ENCODE measurements at places on chromosomes 6 and 20.

DNA sequence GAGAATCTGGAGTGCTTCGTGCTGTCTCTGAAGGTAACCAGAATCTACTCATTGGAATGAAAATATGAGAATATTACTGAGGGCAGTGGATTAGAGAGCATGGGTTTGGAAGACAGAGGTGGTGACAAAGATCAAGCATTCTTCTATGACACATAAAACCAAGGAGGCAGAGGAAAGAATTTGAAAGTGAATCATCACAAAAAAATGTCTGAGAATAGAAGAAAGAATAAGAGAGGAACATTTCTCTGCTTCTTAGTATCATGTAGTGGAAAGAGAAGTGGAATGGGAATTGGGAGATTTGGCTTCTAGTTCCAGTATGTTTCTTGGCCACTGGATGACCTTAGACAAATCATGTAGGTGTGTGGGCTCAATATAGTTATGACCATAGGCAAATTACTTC, 474.0 kb downstream of the TFAP2B start:
- DNase-seq: no peak

DNA sequence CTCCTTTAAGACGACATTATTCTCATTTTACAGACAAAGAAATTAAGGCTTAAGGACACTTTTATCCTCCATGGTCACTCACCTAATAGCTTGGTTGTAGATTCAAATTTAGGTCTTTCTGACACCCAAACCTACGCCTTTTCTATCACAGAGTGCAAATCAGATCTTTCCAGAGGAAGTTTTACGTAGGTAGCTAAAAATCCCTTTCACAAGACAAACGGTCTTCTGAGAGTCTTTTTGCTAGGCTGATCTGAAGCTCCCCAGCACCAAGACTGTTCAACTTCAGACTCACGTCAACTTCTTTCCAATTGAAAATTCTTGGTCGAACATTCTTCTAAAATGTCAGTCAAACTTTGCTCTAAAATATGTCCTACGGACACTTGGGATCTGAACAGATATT, 46.5 kb downstream of the BLOC1S5 start:
- DNase-seq: no peak

- no peak for DNase-seq
These were observed 46.3 kb downstream of the MDFI start for GRCh38 chr6:41684311-41685180.

DNA sequence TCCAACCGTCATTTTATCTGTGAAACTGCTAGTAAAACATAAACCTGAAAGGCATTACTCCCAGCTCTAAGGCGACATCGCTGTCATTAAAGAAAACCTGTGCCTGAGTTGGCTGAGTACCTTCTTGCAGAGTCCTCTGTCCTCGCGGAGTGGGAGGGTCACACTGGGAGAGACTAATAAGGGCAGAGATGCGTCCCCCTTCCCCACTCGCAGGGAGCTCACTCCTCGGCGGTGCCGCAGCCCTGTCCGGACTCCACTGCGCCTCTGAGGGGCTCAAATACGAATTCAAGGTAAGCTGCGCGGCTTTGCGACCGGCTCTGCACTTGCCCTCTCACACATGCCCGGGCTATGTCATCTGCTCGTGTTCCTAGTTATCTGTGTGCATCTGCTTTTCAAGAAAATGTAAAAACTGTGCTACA, at the start of gene COL19A1:
TSS of gene COL19A1 (plus strand) at position 206 of the 419 bp plus-strand sequence. CDS start 13,012 bp downstream, outside the sequence.
- peak; percentile 1 for DNase-seq

GRCh38 chr6:162821102-162821501, 93.3 kb downstream of the PACRG start:
- no peak for DNase-seq

GRCh38 chr20:58880441-58880840, 27.9 kb downstream of the GNAS start:
- no peak for DNase-seq

DNA sequence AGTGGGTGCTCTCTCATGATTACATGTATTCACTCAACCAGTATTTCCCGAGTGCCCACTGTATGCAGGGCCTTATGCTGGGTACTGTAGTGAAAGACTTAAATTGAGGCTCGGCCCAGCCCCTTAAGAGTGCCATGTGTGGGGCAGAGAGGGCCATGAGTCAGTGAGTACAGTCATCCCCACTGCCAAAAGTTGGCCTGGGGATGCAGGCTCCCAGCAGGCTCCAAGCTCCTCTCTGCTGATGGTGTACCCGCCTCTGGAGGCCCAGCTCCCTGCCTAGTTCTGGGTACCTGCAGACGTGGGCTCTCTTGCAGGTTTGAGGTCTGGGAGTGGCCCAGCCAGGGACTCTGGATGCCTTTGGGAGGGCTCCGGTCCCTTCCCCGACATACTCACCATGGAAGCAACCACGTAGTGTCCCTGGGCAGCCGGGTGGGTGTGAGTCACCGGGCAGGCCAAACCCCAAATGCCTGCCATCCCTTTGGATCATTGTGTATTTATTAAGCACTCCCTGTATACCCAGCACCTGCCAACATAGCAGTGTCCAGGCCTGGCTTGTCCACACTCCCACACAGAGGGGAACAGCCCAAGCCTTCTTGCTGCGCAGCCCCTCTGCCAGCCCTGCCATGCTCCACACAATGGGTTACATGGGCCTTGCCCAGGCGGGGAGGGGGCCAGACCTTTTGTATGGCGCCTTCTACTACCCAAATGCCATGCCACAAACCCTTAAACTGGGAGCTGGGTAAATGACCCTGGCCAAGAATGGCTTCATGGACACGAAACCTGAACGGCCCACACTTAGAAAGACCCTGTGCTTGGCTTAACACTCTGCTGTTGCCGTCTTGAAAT, 153.6 kb downstream of the VEGFA start:
- DNase-seq: no peak

DNA sequence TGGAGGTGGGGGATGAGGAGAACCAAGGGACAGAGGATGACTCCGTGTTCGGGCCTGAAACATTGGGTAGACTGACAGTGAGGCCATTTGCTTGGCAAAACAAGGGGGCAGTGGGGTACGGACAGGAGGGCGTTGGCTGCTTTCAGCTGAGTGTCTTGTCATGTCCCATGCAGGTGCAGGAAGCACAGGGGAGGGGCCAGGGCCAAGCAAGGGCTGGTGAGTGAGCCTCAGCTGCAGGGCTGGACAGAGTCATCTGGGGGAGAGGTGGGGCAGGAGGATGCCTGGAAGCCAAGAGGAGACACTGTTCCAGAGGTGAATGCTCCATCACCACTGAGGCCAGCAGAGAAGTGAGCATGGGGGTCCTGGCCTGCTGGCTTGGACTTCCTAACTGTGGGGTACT, 78.4 kb downstream of the ERMARD start:
- DNase-seq: no peak

DNA sequence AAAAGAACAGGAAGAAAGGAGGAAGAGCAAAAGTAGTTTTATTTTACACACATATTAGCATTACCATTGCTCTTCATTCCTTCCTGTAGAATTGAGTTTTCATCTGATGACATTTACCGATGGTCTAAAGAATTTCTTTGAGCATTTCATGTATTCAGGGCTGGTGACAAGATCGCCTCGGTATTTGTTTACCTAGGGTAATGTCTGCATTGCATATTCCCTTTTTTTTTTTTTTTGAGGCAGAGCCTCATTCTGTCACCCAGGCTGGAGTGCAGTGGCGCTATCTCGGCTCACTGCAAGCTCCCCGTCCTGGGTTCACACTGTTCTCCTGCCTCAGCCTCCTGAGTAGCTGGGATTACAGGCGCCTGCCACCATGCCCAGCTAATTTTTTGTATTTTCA, 19.3 kb downstream of the RAB22A start:
- DNase-seq: no peak

GRCh38 chr20:39756828-39757227, 794.7 kb downstream of the DHX35 start:
- DNase-seq: no peak

GRCh38 chr6:43445576-43445975, 9.8 kb downstream of the DLK2 start:
- DNase-seq: no peak

DNA sequence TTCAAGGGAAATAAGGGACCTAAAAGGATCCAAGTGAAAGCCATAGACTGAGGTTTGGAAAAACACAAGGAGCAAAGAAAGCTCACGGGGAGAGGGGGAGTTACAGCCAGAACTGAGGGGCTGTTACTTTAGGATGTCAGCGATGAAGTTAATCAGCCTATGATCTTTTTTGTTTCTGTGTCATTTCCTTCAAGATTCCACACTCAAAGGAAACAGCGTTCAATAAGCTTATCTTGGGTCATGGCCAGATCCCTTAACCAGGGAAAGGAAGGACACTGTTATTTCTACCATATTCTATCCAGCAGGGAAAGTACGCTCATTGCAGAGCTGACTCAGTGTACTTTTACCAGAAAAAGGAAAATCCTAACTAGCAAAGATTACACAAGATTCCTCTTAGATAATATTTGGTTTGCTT, 132.8 kb downstream of the PFDN4 start:
- DNase-seq: no peak

DNA sequence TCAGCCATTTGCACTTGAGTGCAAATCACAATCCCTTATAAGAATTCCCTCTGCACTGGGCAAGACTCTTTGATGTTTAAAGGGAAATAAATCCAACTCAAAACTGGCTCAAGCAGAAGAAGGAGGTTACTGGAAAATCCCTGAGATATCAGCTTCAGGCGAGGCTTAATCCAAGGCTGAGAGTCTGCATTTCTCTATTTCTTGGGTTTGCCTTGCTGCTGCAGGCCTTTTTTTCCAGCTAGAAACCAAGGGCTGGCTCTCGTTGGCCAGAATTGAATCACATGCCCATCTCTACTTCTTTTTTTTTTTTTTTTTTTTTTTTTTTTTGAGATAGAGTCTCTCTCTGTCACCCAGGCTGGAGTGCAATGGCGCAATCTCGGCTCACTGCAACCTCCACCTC, 11.7 kb downstream of the HCK start:
- DNase-seq: no peak

GRCh38 chr6:78910591-78911171, 43.3 kb downstream of the IRAK1BP1 start:
- DNase-seq: no peak

DNA sequence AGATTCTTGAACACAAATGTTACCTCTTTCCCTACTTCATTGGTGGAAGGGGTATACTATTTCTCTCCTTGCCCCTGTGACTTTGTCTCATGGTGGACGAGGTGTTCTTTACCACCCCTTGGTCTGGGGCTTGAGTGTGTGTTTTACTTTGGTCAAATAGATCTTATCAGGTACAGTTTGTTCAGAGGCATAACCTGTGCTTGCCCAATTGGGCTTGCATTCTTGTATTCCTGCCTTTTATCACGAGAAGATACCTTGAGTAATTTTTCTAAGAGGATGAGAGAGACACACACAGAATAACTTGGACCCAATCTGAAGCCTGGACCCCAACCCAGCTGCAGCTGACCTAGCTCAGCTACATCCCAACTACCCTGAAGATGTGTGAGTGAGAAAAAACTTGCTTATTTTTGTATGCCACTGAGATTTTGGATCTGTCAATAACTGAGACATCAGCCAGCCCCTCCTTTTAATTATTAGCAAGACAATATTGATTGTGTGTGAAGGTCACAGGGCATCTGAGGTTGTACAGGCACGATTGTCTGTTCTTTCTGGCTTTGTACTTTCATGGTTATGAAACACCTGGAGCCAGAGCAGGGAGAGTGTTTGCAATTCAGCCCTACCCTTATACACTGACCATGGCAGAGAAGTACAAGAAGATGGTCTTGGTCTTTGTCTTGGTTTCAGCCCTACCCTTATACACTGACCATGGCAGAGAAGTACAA, 204.7 kb upstream of the SLC35B3 start:
- DNase-seq: no peak

DNA sequence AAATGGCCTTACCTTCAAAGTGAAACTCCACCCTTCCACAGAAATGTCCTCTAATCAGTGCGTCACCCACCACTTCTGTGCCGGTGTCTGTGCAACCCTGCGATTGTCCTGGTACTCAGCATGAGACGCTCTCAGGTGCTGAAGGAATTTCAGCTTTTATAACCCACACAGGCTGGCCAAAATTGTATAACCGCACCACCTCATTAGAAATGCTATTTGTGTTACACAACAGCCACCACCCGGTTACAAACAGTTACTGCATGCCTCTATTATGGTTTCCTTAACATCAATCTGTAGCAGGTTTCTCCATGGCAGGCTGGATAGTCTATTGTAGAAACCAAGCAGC, 51.5 kb downstream of the SLC23A2 start:
- peak; percentile 2 for DNase-seq

- no peak for DNase-seq
These were observed 82.9 kb downstream of the LRFN2 start for GRCh38 chr6:40504274-40504673.

- no peak for DNase-seq
These were observed 78.0 kb upstream of the MAFB start for GRCh38 chr20:40766790-40767614.

- DNase-seq: no peak
These were observed 97.2 kb downstream of the TULP4 start for GRCh38 chr6:158409451-158409850.

GRCh38 chr20:61331543-61331942, 79.5 kb downstream of the CDH4 start:
- no peak for DNase-seq

DNA sequence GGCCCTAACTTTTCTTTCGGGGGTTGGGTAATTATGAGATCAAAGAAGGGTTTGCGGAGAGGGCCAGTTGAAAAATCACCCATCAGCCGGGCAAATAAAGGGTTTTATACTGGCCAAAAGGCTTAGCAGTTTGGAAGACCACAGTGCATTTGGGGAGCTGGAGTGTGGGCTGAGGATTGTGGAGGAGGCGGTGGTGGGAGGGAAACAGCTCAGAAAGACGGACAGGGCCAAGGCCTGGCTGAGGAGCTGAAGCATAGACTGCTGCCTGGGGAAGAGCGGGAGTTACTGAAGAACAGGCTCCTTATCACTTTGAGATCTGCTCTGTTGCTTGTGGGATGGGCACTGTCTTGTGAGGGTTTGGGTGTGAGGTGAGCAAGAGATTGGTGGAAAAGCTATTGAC, 144.2 kb downstream of the CARMIL1 start:
- no peak for DNase-seq

- DNase-seq: no peak
These were observed 38.5 kb downstream of the PLCG1 start for GRCh38 chr20:41175727-41176330.

GRCh38 chr20:50186151-50186885, 4.3 kb upstream of the CEBPB start:
- peak; percentile 89 for DNase-seq

DNA sequence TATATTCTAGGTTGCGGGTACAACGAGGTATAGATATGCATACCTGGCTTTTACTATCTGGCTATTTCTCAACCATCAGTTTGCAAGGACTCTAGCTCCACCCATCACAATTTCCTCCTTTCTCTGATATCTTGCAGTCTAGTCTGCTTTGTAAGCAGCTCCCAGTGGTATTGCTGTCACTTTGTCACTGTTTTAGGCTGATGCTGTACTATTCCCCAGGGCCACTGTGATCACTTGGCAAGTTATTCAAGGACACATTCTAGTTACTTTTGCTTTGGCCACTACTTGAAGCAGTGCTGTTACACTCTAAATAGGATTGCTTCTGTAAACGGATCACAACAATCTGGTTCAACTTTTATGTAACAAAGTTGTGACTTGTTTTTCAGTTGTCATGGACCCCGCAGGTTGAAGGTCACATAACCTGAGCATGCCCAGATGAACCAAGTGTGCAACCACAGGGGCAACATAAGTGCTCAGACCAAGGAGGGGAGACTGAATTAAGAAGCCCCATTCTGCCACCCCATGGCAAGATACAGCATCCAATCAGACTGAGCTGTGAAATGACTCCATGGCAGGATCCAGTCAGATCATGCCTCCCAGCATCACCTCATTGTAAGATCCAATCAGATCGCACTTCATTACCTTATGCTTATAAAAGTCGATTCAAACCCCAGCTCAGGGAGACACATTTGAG, 588.4 kb upstream of the CITED2 start:
- no peak for DNase-seq
